EH (cell line): ENCODE measurements at places on chromosomes 6 and 20.

DNA sequence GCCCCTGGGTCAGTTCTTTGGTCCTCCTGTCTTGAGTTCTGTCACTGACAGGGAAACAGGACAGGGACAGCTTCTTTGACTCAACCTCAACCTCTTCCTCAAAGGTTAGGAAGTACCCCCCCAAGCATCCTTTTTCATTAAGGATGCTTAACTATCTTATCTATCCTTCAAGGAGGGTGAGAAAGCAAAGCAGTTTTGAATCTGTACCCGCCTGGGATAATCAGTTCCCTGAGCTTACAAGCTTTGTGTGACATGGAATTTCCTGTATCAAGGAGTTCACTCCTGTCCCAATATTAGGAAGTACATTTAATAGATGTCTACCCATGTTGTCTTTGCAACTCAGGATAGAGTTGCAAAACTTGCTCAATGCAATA is 31.1 kb upstream of the PIM1 start:
- peak; percentile 4 for DNase-seq

- peak; percentile 51 for DNase-seq
Measured at GRCh38 chr20:59518881-59519706, 85.2 kb upstream of the PHACTR3 start.

GRCh38 chr6:8080362-8081151 is 16.4 kb upstream of the BLOC1S5 start:
- DNase-seq: peak; percentile 68

- no peak for DNase-seq
Measured at GRCh38 chr6:157032923-157033322, 255.7 kb downstream of the ARID1B start.

- peak; percentile 64 for DNase-seq
Measured at GRCh38 chr6:36679043-36679833, 724 bp downstream of the CDKN1A start.

DNA sequence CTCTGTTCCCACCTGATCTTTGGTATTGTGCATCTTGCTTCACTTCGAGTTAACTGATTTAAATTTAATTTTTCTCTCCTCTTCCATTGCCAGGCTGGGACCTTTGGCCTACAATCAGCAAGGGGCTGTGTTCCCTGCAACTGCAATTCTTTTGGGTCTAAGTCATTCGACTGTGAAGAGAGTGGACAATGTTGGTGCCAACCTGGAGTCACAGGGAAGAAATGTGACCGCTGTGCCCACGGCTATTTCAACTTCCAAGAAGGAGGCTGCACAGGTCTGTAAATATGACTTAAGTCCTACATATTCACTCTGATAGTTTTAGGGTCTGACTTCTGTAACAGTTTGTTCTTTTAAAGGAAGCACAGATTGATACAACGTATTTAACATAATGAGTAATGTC is 412.4 kb downstream of the ARHGAP18 start:
- no peak for DNase-seq

- DNase-seq: no peak
Measured at GRCh38 chr20:36117638-36118037, 36.9 kb upstream of the EPB41L1 start.

DNA sequence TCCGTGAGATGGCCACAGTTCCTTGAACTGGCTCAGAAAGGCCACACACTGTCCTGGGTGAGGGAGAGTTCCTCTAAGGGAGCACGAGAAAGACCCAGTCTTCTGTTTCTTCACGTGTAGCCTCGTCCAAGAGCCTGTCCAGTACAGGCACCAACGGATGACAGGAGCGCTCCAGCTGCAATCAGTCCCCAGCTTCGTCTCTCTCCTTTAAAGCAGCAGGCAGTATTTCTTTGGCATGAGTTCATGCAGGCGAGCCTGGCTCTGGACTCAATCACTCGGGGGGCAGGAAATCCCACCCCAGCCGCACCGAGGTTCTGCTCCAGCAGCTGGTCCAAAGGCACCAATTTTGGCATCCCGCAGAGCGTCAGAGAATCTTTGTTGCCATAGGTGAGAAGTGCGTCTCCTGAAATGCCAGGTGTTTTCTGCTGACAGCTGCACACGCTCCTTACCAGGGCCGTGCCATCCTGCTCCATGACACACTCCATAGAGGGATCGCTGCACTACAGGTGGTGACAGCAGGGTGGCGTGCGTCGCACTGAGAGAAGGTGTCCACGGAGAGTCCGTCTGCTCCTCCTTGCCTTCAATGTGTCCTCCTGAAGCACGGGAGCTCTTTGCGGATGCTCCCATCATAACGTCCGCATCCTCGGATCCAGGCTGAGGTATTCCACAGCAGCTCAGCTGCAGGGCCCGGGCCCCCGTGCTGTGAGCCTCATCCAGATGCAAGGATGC is 59.6 kb upstream of the AFDN start:
- no peak for DNase-seq
